ENCODE measurements at places on chromosomes 16 and 17.

DNA sequence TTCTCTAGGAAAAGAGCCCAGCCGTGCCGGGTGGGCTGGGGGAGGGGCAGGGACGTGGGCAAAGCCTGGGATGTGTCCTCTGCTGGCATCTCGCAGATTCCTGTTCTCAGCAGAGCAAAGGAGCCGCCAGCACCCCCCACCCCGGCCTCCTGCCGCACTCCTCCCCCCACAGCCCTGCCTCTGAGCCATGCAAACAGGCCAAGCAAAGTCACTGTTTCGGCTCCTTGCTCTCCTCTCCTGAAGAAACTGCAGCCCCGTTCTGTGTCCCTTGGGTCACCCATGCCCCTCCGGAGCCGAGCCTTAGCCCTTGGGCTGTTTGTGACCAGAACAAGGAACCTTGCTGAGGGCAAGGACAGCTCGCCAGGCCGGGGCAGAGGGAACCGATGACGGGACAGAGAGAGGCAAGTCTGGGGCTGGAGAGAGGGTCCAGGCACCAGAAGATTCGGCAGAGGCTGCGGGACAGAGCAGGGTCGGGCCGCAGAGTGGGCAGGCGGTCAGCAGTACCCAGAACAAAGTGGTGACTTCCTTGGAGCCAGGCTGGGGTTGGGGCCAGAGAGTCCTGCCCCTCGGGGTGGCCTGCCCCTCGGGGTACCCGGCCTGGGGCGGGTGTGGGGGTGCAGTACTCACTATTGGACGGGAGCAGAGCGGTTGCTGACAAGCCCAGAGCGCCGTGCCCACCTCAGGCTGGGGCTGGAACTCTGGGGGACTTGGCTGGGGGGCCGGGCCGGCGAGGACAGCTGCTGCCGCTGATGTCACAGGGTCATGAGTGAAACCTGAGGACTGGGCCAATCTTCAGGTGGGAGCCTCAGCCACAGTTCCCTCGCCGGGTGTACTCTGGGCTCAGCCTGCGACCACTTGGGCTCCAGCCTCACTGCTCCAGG lies 9.2 kb upstream of the PRR29 start:
- no peak for DNase-seq

DNA sequence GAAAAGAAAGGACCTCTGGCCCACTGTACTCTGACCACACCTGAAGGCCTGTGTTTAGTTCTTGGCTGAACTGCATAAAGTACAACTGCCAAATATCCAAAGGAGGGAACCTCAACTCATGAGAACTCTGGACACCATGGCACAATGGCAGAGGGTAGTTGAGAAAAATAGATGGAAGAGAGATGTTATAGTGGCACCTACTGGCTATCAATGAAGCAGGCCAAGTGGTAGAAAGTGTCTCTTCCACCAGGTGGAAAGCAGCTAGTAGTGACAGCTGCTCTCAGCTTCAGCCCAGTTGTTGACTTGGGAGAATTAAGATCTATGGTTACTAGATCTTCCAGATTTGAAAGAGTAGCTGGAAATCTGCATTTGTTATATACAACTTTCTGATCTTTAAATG lies 3.2 kb downstream of the MED31 start:
- DNase-seq = peak; percentile 24

DNA sequence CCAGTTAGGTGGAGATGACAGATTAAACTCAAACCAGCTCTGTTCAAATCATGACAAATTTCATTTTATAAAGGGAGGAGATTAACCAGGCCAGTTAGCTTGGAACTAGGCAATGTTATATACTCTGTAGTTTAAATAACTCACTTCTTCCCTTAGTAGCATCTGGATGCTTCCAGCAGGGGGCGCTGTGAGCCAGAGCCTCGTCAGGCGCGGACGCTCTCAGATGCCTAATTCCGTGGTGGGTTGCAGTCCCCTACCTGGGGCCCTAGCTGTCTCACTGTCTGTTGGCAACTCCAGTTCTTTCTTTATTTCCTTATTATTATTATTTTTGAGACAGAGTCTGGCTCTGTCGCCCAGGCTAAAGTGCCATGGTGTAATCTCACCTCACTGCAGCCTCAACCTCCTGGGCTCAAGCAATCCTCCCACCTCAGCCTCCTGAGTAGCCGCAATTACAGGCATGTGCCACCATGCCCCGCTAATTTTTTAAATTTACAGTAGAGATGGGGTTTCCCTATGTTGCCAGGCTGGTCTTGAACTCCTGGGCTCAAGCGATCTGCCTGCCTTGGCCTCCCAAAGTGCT lies 17.3 kb upstream of the WFDC1 start:
- peak; percentile 47 for DNase-seq

DNA sequence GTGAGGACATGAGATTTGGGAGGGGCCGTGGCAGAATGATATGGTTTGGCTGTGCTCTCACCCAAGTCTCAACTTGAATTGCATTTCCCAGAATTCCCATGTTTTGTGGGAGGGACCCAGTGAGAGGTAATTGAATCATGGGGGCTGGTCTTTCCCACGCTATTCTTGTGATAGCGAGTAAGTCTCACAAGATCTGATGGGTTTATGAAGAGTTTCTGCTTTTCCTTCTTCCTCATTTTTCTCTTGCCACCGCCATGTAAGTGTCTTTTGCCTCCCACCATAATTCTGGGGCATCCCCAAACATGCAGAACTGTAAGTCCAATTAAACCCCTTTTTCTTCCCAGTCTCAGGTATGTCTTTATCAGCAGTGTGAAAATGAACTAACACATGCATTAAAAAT lies 40.6 kb downstream of the CCT6B start:
- DNase-seq = no peak

GRCh38 chr17:74962622-74963394 lies 9.8 kb downstream of the HID1 start:
- no peak for DNase-seq

- DNase-seq = peak; percentile 62
Measured at GRCh38 chr16:25034911-25035310, 19.7 kb upstream of the ARHGAP17 start.

DNA sequence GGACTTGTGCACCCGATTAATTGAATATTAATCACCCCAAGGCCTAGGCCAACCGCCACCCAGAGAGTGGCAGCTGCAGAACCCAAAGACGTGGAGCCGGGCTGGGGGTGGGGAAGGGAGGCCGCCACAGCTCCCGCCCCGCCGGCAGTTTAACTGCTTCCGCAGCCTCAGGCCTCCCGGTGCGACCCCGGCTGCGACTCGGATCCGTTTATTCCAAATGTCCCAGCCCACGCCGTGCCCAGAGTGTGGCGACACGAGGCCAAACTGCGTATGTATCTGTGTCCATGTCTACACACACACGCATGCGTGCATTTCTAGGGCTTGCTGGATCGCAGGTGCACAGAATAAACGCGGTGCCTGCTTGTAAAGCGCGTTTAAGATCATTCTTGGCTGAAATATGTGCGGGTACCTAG lies 802 bp upstream of the TOB1 start:
- no peak for DNase-seq

- DNase-seq = peak; percentile 43
Measured at GRCh38 chr17:47717979-47718621, 14.9 kb upstream of the TBX21 start.

DNA sequence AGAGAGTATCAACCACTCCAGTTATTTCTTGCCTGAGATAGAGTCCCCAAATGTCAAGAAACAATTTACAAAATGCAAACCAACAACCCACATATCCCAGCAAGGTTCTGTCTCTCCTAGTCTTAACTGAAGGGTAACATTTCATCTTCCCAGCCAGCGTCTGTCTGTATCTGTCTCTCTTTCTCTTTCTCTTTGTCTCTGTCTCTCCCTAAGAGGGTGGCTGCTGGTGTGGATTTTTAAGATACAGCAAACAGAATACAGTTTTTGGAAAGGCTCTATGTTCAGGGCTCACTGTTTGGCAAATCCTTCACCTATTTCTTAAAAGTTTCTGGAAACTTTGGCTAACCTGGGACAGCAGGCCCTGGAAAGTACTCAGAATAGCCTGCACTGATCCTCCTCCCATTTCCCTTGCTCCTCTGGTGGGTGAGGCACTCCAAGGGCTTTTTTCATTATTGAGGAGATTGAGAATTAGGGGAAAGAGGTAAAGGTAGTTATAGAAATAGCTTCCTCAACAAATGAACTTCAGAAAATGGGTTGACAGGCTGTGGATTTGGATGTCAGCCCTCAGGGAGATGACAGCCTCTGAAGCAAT lies 6.2 kb downstream of the HOXB4 start:
- DNase-seq = no peak

DNA sequence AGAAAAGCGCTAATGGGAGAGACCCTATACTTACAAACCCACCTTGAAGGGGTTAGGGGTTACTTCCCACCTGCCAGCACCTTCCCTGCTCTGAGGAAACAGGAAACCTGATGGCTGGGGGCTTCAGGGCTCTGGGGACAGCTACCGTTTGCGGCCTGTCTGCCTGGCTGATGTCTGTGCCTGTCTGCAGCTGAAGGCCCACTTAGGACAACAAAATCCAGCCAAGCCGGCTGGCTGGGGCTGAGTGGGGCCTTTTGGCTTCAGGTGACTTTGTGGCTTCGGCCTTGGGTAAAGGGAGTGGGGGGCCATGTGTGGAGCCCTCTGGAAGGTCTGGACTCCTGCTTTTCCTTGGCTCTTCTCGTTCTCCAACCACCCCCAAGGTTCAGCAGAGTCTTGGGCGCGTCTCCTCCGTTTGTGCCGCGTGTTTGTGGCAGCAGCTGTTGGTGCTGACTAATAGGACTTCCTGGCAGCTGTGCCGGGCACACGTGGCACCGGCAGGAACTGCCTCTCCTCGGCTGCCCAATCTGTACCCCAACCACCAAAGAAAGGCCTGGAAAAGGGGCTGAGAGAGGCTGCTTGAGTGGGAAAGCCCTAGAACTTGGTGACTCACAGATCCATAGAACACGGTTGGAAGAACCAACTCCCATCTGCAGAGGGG lies 186.7 kb downstream of the MSI2 start:
- DNase-seq = no peak

- DNase-seq = no peak
Measured at GRCh38 chr16:26316683-26317464, 625.1 kb downstream of the HS3ST4 start.

GRCh38 chr16:1331712-1332617 lies 1.5 kb upstream of the BAIAP3 start:
- peak; percentile 28 for DNase-seq

- DNase-seq = no peak
Measured at GRCh38 chr16:75097941-75098901, 18.4 kb downstream of the LDHD start.

DNA sequence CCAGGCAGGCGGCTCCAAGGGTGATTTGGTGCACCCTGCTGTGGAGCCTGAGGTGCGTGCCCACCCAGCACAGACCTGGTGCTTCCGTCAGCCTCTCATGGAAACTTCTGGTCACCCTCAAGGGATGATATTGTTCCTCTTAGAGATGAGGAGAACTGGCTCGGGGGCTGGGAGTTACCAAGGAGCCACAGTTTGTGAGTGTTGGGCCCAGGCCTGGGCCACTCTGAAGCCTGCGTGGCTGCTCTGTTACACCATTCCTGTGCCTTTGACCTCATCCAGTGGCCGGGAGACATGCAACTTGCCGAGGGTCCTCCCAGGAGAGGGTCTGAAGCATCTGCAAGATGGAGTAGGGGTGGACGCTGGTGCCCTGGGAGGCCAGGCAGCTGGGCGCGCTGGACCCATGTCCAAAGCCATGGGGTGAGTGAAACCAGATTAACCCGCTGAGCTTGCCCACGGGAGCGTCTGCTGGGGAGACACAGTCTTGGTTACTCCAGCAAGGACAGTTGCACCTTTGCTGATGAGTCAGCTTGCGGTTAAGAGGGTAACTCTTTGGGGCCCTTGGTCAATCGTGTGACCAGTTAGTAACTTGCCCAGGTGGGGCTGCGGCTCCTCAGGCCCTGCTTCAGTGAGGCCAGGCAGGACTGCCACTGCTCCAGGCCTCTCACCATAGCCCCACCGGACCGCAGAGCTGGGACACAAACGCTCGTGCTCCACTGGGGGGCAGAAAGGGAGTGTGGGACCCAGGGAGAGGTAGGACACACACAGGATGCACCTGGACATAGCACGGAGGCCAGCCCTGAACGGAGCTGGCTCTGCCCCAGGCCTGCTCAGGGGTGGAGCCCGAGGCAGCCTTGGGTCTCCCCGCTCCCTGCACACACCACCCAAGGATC lies 7.5 kb downstream of the C16orf90 start:
- DNase-seq = no peak

DNA sequence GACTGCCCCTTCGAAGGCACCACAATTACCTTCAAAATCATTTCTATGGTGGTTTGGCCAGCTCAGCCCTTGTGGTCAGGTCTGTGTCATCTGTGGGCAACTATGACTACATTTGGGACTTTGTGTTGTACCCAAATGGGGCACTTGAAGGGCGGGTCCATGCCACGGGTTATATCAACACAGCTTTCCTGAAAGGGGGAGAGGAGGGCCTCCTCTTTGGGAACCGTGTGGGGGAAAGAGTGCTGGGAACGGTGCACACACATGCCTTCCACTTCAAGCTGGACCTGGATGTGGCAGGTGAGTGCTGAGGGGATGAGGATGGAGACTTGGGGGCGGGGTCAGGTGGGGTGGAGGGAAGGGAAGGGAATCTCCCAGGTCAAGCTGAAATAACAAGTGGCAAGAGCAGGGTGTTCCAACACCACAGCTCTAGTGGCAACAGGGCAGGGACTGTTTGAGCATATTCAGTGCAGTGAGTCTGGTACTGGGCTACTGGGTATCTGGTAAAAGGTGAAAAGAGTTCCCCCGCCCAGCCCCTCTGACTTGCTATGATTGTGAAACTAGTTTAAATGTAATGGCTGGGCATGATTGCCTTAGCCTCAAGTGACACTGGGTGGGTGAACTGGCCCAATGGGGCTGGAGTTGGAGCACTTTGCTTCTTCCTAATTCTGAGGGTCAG lies 1.7 kb downstream of the AOC2 start:
- peak; percentile 23 for DNase-seq

DNA sequence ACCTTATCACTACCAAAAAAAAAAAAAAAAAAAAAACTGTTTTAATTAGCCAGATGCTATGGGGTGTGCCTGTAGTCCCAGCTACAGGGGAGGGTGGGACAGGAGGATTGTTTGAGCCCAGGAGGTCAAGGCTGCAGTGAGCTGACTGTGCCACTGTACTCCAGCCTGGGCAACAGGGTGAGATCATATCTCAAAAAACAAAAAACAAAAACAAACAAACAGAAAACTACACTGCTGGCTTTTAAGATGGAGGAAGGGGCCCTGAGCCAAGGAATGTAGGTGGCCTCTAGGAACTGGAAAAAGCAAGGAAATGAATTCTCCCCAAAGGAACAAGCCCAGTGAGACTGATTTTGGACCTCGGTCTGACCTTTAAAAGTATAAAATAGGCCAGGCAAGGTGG lies 61.4 kb downstream of the BEAN1 start:
- no peak for DNase-seq

- DNase-seq = no peak
Measured at GRCh38 chr17:82910041-82910481, 70.2 kb upstream of the ZNF750 start.

GRCh38 chr16:88430185-88430523 lies 22.9 kb upstream of the ZFPM1 start:
- no peak for DNase-seq
